ENCODE measurements at places on chromosomes 5 and 9.

DNA sequence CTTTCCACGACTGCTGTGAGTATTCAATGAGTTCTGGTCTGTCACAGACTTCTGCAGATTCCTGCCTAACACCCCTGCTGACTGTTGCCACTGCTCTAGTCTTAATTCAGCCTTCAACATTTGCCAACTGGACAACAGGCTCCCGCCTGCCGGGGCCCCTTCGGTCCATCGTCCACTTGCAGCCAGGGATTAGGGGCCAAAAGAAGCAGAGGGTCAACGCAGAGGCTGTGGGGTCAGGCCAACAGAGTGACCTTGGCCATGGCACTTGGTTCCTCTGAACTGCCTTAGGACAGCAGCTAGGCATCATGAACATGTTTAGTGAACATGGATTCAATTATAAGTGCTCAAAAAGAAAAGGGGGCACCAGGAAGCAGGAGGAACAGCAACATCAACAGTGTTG, 28.7 kb downstream of the MORN5 start:
- no peak for DNase-seq

GRCh38 chr5:19577882-19578281, 410.1 kb downstream of the CDH18 start:
- no peak for DNase-seq

GRCh38 chr5:111887706-111888105, 130.7 kb upstream of the NREP start:
- no peak for DNase-seq

GRCh38 chr9:137123468-137123837, 8.9 kb upstream of the DPP7 start:
- DNase-seq: no peak

- DNase-seq: no peak
Observed at GRCh38 chr5:45800331-45800730, 104.2 kb upstream of the HCN1 start.

GRCh38 chr9:99822806-99823591, 1.3 kb downstream of the NR4A3 start:
- no peak for DNase-seq

DNA sequence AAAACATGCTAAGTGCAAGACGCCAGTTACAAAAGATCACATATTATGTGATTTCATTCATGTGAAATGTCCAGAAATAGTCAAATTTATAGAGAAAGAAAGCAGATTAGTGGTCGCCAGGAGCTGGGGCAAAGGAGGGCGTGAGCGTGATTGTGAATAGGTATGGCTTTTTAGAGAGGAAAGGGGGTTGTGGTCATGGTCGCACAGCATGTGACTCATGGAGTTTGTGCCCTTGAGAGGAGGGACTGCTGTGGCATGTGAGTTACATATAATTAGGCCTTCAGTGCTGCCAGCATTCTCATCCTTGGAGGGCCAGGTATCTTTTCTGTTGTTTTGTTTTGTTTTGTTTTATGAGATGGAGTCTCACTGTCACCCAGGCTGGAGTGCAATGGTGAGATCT, 21.2 kb upstream of the MARCHF6 start:
- no peak for DNase-seq

GRCh38 chr5:83956386-83956785, 235.7 kb upstream of the HAPLN1 start:
- no peak for DNase-seq

DNA sequence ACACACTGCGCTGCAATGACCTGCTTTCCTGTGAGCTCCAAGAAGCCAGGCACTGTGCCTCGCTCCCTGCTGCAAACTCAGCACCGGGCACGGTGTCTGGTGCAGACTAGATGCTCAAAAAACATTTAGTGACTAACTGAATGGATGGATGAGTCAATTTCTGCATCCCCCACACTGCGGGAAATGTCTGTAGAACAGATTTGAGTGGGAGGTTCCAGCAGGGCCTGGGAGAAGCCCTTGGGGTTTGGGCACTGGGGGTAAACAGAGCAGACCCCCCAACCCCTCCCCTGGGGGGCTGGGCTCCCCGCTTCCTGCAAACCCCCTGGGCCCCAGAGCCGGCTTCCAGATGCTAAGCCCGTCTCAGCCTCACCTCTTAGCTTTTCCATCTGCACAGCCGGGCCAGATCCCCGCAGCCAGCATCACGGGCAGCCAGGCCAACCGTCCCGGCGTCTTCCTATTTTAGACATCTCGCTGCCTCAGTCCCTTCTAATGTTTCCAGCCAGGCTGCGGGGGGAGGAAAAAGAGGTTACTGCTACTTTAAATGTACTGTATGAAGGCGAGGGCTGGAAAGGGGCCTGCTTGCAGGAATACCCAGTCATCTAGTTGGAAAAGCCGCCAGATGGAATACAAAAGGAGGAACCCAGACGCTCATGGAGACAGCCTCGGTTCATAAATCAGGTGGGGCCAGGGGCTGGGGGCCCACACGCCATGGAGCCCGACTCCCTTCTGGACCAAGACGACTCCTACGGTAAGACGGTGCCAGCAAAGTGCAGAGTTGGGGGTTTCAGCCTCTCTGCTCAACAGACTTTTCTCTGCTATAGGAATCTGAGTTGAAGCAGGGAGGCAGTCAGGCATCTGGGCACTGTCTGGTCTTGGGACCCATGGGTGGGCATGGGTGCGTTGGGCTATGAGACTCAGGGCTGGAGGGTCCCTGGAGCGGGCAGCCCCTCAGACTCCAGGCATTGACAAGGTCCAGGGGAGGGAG, 67.1 kb upstream of the GGTA1 start:
- DNase-seq: no peak

- peak; percentile 98 for DNase-seq
Observed at GRCh38 chr5:160165137-160166068, 46.2 kb upstream of the PWWP2A start.

DNA sequence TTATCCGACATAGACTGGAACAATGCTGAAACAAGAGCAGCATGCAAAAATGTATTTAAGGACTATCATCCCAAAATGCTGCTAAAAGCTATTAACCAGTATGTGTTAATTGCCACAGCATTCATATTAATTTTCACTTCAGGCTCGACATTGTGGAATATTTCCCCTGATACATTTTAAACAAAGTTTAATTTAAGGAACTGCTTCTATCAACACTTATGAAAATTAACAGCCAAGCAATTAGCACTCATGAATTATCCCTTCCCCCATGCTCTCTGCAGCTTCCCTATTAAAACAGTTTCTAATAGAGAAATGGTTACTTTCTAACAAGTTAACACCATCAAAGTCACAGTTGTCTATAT, 54.8 kb downstream of the MAPKAP1 start:
- DNase-seq: no peak

DNA sequence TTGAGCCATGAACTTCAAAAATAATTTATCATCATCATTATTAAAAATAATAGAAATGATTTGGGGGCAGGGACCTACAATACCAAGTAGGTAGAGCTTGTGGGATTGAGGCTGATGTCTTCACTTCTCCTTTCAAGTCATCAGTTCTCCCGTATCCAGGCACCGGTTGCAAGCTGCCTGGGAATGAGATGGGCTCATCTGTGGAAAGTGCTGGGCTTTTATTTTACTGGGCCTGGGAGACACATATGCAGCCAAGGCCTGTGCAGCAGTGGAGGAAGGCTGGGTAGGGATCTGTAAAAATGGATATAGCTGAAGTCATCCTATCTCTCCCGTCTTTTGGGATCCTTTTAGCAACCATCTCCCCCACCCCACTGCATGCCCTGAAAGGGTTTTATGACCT, 284.1 kb upstream of the CLINT1 start:
- no peak for DNase-seq

- no peak for DNase-seq
Observed at GRCh38 chr9:1956958-1957357, 58.2 kb upstream of the SMARCA2 start.

DNA sequence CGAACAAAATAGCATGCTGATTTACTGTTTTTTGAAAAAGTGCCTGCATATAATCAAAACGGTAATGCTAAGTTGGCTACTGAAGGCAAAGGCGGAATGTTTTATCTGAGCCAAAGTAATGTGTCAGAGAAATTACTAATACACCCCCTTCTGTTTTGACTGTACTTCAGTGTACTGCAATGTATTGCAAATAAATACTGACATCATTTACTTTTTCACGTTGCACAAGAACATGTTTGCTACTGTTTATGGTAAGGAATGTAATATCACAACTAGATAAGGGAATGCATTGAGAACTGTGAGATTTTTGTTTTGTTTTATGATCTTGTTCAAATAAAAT, 813 bp upstream of the AGTPBP1 start:
- DNase-seq: no peak

DNA sequence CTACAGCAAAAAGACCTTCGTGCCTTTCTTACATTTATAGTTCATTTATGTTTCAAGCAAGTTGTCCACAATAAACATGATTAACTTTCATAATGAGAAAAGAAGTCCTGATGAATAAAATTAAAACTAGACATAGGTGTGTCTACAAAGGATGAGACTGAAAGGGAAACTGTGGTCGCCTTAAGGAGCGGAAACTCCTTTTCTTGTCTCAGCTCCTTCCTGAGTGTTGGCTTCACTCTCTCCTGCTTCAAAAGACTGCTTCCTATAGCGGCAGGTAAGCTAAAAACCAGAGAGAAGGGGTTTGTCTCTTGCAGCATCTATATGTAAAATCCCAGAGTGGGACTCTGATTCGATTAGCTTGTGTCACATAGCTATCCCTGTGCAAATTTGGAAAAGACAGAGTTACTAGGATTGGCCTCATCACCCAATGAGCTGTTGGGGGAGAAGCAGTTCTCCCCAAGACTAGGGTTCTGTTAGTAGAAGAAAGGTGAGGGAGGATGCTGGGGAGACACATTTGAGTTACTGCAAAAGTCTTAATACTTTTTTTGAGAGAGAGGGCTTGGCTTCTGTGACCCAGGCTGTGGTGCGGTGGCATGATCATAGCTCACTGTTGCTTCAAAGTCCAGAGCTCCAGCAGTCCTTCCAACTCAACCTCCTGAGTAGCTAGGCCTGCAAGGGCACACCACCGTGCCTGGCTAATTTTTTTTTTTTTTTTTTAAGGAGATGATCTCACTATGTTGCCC, 16.8 kb upstream of the CTSL start:
- DNase-seq: no peak

GRCh38 chr9:93593144-93593658, 16.8 kb downstream of the PHF2 start:
- DNase-seq: no peak

DNA sequence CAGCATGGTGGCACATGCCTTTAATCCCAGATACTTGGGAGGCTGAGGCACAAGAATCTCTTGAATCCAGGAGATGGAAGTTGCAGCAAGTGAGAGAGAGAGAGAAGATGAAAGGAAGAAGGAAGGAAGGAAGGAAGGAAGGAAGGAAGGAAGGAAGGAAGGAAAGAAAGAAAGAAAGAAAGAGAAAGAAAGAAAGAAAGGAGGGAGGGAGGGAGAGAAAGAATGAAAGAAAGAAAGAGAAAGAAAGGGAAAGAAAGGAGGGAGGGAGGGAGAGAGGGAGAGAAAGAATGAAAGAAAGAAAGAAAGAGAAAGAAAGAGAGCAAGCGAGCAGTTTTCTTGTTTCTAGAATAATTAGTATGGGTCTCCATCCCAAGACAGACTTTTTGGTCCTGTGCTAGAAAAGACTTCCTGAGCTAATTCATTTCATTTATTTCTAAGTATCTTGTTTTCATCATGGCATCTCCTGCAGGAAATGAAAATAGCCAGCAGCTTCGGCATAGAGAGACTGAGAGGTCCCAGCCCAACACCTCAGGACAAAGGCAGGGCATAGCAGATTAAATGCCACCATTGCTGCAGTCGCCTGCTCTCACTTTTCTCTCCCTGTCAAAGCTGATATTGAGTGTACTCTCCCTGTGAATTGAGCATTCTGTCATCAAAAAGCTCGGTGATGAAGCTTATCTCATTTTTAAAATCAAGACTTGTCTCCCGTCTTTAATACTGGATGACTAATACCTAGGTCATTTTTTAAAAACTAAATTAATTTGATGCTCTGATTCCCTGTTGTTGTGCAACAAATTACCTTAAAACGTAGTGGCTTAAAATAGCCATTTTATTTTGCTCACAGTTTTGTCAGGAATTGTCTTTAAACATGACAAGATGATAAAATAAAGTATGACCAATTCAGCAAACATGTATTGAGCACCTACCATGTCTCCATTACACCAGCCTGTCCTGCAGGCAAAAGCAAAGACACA, 91.8 kb upstream of the ADRA1B start:
- no peak for DNase-seq

Measured in chondrocyte (in vitro differentiated cells).